AG08395 (cell line): ENCODE measurements at places on chromosomes 4 and X.
A peak's percentile ranks its signal among the peaks of the same experiment; 100 is the strongest.

- DNase-seq: no peak
Observed at GRCh38 chr4:3320361-3321023, 27.7 kb downstream of the RGS12 start.

GRCh38 chr4:34181311-34181841 lies 2062.9 kb downstream of the ARAP2 start:
- peak; percentile 10 for DNase-seq

DNA sequence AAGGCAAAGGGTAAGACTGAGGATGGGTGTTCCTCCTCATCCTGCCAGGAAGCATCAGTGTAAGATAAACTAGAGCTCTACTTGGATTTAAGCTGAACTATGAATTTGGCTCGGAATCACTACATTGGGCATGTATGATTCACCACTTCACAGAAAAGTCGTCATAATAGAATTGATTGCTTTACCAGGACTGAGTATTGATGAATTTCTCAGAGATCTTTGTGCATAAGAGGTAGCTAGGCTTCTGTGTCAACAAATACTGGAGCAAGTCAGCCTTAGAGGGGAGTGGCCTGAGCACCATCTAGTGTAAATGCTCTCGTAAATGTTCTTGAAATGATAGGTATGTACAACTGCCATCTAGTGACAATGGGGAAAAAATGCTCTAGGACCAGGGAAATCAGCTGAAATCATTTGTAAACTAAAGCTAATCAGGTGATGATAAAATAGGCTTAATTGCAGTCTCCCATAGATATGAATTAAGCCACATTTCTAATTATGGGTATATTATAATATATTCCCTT lies 309.5 kb upstream of the FMR1 start:
- DNase-seq: no peak

DNA sequence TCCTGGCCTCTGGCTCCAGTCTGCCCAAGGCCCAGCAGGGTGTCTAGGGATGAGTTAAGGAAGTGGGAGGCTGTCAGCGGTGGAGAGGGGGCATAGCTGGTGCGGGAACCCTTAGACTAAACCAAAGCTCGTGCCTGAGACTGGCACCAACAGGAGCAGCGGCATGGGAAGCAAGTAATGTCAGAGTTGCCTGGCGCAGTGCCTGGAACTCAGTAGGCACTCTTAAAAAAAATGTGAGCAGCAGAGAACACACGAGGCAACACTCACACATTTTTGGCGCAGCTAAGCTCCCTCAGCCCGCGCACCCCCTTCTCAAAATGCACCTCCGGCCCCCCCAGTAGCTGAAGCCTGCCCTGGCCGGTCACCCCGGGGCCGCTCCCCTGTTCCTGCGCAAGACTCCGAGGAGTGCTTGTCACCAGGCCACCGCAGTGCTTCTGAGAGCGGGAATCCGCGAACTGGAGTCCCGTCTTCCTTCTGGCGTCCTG lies 583 bp downstream of the GABRE start:
- DNase-seq: peak; percentile 13

DNA sequence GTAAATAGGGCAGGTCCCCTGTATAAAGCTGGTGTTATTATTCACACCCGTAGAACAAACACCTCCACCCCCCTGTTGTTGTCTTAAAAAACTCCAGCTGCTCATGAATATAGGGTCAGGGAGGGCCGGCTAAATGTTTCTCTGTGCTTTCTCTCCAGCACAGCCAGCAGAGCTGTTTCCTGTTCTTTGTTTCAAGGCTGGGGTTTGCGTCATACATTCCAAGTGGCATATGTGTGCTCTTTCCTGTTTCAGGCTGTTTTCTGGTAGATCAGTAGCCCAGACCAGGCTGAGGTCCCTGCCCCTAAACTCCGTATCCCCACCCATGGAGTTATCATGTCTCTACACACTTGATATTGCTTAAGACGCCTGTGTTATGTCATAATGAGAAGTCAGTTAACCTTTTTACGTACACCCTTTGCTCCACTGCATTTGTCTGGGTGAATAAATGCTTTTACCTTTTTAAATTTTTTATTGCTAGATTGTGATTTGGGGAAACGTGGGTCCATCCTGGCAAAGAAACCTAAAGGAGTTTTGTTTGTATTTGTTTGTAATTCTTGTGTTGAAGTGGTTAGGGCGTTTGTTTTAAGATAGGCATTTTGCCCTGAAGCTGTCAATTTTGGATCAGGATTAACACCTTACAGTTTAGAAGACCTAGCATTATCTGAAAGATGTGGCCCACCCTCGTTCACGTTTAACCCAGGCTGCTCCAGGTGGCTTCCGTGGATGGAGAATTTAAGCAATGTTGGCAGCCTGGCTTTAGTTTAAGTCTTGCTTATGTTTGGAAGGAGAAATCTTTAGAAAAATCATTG lies 3.3 kb downstream of the KLF3 start:
- DNase-seq: peak; percentile 92

DNA sequence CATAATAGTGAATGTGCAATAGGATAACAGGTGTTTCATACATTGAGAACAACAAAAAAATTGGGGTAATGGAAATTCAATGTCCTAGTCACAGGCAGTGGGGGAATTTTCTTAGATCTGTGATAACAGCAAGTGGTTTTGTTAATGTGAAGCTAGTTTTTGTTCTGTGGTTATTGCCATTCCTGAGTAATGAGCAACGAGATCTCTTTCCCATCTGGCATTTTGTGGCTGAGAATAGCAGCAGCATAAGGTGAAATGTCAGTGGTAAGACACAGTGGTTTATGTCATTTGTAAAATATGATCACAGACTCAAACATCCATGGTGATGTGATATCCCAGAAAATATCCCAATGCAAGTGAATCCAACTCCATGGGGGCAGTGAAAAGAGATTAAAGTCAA lies 497.5 kb downstream of the KCNIP4 start:
- no peak for DNase-seq

DNA sequence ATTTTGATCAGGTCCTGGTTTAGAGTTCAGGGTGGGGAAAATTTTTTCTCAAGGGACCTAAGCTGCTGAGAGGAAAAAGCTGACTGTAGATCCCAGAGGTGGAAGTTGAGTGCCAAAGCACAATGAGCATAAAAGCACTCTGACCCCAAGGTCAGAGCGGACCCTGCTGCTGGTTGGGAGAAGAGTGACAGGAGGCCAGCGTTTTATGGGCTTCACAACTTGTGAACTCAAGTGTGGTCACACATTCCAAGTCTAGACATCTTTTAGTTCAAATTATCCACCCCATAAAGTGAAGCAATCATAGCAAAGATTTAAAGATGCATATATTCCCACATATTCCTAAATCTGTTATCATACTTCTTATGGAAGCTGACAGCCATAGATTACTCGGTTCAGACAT lies 220.3 kb downstream of the CHIC2 start:
- DNase-seq: no peak

DNA sequence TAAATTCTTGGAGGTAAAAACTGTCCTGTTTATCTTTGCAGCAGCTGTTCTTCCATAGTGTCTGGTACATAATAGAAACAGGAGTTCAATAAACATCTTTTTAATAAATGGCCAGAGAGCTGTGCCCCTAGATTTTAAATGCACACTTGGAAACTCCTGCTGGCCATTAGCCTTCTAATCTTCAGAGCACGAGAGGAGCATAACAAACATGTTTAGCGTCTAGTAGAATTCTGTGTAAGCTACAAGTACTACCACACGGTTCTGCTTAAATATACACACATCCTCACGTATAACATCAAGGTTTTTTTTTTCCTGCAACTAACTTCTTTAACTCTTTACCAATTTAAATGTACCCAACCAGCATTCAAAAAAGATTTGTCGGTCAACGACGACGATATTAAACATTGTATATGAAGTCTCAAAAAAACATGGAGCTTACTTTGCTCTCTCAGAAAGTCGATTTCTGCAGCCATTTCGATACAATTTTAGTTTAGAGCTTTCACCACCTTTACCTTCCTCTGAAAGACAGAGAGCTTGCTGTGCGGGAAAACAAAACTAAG lies 628 bp downstream of the SCLT1 start:
- DNase-seq: peak; percentile 18

- DNase-seq: no peak
Observed at GRCh38 chrX:123330229-123330942, 146.3 kb downstream of the GRIA3 start.

- peak; percentile 18 for DNase-seq
Observed at GRCh38 chrX:110851780-110852179, 56.2 kb upstream of the CHRDL1 start.

DNA sequence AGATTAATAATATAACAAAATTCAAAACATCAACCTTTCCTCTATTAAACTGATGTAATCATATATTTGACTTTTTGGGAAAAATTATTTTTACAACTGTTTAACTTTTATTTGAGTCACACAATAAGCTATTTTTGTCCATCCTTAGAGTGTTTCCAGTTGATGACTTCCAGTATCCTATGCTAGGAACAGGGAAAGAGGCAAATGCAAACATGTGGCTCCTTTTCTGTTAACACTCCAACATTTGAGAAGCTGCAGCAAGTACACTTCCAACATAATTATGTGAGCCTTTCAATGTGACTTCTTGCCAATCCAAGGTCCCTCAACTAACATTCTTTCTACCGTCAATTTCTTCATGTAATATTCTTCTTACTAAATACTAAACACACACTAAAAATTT lies 117.7 kb downstream of the PPA2 start:
- DNase-seq: no peak

GRCh38 chr4:150305995-150306394 lies 227.8 kb downstream of the DCLK2 start:
- peak; percentile 33 for DNase-seq

DNA sequence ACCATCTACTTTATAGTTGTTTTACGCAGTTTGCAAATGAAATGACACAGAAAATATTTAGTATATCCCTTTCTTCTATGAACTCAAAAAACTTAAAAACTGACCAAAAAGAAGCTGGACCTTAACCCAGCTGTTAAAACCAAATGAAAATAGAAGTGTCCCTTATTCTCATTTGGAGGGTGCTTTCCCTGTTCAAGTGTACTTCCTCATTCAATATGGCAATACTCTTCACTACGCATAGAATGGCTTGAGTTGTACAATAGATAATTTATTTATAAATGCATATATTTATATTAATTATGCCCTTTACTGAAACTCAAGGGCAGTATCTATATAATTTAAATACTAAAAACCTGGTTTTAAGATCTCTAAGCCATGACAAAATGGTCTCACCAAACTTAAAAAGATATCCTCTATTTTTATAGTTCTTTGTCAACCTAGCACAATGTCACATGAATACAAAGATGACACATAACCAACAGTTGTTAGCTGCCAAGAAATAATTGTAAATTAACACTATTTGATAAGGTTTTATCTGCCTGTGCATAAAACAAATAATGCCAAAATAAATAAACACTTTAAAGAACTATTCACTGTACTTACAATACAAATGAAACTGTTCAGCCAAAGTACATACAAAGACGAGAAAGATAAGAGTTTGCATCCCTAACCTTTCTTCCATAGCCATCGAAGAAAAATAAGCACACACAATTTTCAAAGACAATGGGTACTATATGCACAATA lies 25.2 kb downstream of the YTHDC1 start:
- DNase-seq: no peak

- no peak for DNase-seq
Observed at GRCh38 chr4:48237996-48238645, 31.5 kb downstream of the TEC start.

GRCh38 chr4:38568768-38569167 lies 95.2 kb upstream of the KLF3 start:
- DNase-seq: no peak

GRCh38 chrX:130869239-130869638 lies 33.8 kb downstream of the ENOX2 start:
- peak; percentile 4 for DNase-seq

GRCh38 chr4:85864259-85865205 lies 389.6 kb downstream of the ARHGAP24 start:
- DNase-seq: no peak

DNA sequence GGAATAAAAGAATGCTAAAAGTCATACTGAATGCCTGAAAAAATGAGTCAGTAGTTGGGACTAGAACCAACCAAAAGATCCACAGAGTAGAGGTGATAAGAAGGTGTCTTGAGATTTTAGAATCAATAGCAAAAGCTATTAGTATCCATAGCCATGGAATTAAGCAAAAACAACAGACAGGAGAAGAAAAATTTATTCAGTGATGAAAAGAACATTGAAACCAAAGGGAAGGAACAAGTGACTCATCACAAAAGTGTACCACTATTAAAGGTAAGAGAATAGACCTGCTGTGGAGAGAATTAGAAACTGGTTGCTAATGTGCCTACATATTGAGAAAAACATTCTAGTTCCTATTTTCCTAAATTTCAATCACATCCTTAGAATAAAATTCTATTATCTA lies 182.0 kb upstream of the NEIL3 start:
- no peak for DNase-seq

DNA sequence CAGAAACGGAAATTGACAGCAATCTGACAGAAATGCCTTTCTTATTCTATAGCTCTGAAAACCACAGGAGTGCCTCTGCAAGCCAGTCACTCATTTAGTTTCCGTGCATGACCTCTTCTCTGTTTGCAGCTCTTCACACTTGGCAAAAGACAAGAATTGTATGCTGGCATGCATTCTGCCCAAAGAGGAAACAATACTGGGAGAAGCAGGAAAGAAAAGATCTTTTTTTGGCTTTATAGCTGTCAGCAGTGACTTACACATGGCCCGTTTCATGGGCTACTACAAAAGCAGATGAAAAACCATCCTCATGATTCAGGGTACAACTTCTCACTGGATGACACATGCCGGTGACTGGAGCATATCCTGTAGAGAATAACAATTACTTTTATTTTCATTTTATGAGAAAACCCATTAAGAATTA lies 249.4 kb downstream of the ADAMTS3 start:
- peak; percentile 66 for DNase-seq

- DNase-seq: no peak
Observed at GRCh38 chr4:107721436-107722100, 1.5 kb upstream of the PAPSS1 start.

GRCh38 chrX:134502686-134503085 lies 42.7 kb downstream of the HPRT1 start:
- peak; percentile 10 for DNase-seq

- DNase-seq: no peak
Observed at GRCh38 chr4:93355411-93355810, 473.1 kb upstream of the ATOH1 start.

DNA sequence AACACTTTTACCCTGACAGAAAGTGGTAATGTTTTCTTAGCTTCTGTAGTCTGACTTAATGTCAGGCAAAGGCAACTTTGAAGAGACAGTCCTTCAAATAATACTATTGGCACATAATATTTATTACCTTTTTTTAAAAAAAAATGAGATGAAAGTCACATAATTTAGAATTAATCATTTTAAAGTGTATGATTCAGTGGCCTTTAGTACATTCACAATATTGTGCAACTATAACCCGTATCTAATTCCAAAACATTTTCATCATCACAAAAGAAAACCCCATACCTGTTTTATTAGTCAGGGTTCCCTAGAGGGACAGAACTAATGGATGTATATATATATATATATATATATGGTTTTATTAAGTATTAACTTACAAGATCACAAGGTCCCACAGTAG lies 94.8 kb upstream of the TEX13A start:
- no peak for DNase-seq

- no peak for DNase-seq
Observed at GRCh38 chrX:153731845-153732215, 7.2 kb downstream of the ABCD1 start.

- no peak for DNase-seq
Observed at GRCh38 chrX:28016823-28017222, 35.6 kb upstream of the DCAF8L1 start.

GRCh38 chrX:40327085-40327484 lies 229.3 kb upstream of the BCOR start:
- DNase-seq: no peak

- no peak for DNase-seq
Observed at GRCh38 chr4:31741326-31741725, 1021.2 kb downstream of the PCDH7 start.
